ENCODE measurements at places on chromosomes 6 and 20.

- DNase-seq: no peak
Measured at GRCh38 chr6:34295721-34296120, 46.9 kb upstream of the SMIM29 start.

DNA sequence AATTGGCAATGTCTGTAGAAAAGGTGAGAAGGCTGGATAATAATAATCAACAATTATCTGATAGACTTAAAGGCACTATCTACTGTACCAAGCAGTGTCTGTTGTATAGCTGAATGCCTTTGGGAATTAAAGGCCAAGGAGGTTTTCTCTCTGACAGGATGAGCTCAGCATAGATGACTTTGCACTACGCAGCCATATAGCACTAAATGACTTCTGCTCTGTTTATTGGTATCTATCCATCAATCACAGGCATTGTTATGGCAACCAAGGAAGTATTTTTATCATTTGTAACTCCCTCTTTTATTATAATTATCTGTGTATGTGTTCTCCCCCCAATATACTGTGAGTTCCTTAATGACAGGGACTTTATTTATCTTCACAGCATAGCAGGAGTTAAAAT, 654.3 kb downstream of the PHF3 start:
- DNase-seq: no peak

- DNase-seq: no peak
Measured at GRCh38 chr6:35047265-35048011, 93.7 kb downstream of the TCP11 start.

DNA sequence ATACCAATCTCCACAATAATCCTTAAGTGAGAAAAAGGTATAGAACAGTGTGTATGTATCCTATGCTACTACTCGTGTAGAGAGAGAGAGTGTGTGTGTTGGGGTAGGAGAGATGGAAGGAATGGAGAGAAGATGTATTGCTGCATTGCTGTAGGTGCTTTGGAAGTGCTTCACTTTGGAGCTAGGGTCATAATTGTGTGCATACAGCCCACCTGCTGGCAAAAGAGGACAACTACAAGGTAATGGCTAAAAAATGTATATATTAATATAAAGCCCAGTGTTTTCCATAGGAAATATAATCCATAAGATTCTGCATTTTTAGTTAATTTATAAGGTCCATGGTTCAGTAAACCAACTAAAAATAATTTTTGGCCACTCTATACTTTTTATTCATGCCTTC, 36.1 kb downstream of the SERAC1 start:
- DNase-seq: no peak

DNA sequence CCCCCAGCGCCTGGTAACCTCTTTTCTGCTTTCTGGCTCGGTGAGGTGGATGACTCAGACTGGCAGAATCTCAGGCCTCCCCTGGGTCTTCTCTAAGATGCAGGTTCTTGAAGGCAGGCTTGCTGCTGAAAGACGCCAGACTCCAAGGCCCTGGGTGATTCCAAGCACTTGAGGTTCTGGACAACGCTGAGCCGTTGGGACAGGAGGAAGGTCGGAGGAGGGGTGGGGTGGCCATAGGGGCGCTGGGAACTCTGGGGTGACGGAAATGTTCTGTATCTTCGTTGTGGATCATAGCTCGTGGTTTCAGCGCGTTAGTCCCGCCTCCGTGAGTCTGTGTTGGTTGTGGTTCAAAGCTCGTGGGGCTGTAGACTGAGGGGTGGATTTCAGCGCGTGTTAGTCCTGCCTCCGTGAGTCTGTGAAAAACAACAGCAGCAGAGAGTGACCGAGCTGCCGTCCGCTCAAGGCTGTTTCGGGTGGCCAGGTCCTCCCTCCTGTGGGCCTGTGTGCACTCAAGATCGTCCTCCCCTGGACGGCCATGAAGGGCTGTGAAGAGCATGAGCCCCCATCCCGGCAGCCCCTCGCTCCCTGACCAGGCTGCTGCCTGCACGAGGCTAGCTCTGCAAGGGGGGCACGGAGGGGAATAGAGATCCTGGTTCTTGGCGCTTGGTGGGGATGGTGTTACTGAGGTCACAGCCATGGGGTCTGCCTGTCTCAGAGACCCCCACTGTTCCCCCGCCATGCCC, 7.7 kb downstream of the NTSR1 start:
- DNase-seq: no peak

DNA sequence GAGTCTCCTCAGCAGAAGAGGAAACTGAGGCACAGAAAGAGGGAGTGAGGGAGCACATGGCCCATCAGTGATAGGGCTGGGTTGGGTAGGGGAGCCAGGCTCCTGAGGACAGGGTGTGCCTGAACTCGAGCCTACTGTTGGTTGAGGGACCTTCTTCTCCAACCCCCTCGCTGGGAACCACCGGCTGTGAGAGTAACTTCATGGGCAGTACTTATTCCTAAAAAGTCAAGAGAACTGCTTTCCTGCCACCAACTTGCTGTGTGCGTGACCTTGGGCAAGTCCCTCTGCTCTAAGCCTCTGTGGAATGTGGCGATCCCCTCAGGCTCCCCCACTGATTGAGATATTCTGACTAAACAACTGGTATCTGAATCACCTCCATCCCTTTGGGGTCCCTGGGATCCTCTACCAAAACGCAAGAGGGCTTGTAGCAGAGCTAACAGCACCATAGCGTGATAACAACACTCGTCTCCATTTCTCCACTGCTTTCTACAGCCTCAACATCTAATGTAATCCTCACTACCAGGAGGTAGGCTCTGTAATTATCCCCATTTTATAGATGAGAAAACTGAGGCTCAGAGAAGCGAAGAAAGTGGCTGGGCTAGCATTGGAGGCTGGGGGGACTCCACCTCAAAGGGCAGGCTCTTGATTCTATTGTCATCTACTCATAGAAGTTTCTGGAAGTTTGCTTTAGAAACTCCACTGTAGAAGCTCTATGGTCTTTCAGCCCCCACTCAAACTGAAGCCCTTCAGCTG, 76.0 kb downstream of the JPH2 start:
- DNase-seq: no peak

All from dorsolateral prefrontal cortex (tissue), 122 donors.